ENCODE measurements at places on chromosomes 2 and 18. TPM values are rescaled to one million over a fixed set of nuclear protein-coding genes. Genes with fewer than 3 reads are reported as not detected.

- peaks cover 6% of the 10 kb centered on the region for H3K4me1 ChIP-seq
- H3K27ac ChIP-seq: no peak overlapping the region
- no peak for DNase-seq
- no peak overlapping the region for H3K4me3 ChIP-seq
- no peaks in the 10 kb centered on the region for H3K27me3 ChIP-seq
These were observed 227.1 kb downstream of the HAUS1 start for GRCh38 chr18:46331316-46331715.

IL36A gene
- total RNA-seq: not detected

DNA sequence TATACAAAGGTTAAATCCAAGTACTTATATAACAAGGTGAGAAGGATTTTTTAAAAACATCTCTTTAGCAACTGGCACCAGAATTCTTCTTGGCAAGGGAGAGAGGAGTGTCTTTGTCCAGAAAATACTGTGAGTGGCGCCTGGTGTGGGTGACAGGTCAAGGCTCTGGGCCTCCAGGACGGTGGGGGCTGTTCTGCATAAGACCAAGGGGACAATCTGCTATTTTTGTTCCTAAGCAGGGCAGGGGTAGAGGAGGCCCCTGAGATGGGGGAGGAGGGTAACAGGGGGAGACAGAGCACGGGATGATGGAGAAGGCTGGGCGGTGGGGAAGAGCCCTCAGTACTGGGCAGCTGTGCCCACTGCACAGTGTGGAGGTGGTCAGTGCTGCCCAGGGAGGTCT is 51.6 kb upstream of the TAF1B start:
- no peaks in the 10 kb centered on the region for H3K27me3 ChIP-seq
- no peak overlapping the region for H3K4me3 ChIP-seq
- DNase-seq: no peak
- no peaks in the 10 kb centered on the region for H3K4me1 ChIP-seq

GRCh38 chr2:126913881-126914615 is 15.4 kb downstream of the TEX51 start:
- no peaks in the 10 kb centered on the region for H3K36me3 ChIP-seq
- DNase-seq: no peak
- no peak overlapping the region for H3K4me3 ChIP-seq
- H3K4me1 ChIP-seq: no peaks in the 10 kb centered on the region

GRCh38 chr2:142130111-142131009 is 456 bp downstream of the LRP1B start:
- peak overlapping the region; percentile 65 for H3K4me3 ChIP-seq
- peaks cover 11% of the 10 kb centered on the region for H3K27me3 ChIP-seq
- peak overlapping the region; percentile 44 for H3K27ac ChIP-seq
- no peaks in the 10 kb centered on the region for H3K36me3 ChIP-seq
- DNase-seq: peak; percentile 94
- no peaks in the 10 kb centered on the region for H3K4me1 ChIP-seq

All from kidney (tissue), 22 donors.